ENCODE measurements at places on chromosomes 7 and 10.

DNA sequence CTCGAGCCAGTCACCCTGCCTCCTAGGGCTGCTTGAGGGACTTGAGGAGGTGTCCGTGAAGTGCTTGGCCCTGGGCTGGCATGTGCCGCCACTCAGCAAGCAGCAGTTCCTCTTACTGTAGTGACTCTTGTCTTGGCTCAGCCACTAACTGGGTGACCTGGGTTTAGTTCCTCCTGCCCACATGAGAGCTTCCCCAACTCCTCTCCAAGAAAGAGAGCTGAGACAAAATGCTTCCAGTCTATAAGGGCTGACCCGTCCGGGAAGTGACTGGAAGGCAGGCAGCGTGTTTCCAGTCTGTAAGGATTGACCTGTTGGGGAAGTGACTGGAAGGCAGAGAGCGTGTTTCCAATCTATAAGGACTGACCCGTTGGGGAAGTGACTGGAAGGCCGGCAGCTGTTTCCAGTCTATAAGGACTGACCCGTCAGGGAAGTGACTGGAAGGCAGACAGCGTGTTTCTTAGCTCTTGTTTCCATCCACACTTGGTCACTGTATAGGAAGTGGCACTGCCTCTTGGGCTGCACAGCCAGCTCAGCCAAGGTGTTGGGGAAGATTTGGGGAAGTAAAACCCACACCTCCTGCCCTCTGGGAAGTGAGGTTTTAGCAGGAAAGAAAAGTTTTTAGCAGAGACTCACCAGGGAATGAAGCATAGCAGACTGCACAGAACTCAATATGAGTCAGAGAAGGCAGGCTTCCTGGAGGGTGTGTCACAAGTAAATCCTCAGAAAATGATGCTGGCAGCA lies 53.3 kb upstream of the PPIF start:
- no peak for DNase-seq

GRCh38 chr7:150329331-150330120 lies 6.2 kb upstream of the ACTR3C start:
- DNase-seq: no peak

DNA sequence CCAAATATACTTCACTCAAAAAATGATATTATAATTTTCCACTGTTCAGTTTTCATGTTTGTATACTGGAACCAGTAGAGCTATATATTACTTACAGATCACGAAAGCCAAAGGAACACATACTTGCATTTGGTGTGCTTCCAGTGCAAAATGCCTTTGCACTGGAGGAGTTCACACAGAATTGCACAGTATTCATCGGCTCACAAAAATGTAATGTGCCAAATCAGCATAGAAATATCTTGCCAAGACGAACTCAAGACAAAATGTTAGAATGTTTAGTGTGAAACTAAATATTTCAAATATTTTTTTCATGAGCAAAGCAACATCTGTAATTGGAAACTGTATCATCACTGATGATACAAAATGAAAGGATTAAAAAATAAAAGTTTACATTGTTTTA lies 646.2 kb upstream of the SEMA3D start:
- DNase-seq: no peak

GRCh38 chr10:63273577-63273976 lies 140.4 kb downstream of the NRBF2 start:
- no peak for DNase-seq

DNA sequence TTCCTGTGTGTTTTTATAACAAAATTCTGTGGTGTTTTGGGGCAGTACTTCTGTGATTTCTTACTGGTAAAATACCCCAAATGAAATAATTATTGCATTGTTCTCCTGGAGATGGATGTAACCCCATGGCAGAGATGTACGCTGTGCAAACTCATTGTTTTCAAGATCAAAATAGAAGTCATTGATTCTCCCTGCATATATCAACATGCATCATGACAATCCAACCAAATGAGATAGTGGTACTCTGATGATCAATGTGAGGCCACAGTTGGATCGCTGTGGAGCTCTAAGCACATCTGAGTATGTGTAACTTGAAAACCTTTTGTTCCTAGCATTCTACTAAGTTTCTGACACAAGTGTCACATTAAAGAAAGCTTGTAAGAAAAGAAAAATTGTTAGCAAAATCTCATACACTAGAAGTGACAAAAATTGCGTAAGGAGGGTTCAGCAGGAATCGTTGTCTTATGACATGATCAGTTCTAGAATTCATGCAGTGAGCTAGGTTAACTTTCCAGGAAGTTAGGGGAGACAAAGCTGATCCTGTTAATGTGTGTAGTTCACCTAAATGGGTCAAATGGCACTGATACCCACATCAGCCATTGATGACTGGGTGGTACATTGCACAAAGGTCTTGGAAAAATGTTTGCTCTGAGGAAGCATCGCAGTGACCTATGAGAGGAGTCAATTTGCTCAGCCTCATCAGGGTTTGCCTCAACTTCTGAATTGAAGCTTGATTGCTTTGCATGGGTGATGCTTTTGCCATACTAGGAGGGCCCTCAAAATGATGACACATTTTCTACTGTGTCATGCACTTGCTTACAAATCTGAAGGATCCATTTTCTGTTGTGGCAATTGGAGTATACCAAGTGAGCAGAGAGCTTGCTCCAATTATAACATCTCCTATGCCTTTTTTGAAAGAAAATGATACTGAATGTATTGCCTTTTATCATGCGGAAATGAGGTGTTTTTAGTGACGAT lies 145.1 kb downstream of the PLXDC2 start:
- DNase-seq: no peak

GRCh38 chr7:120716307-120716706 lies 141.6 kb downstream of the TSPAN12 start:
- no peak for DNase-seq

GRCh38 chr7:140696680-140697446 lies at the start of gene NDUFB2:
Gene NDUFB2, plus strand, starts transcription at chr7:140696708. Its CDS starts 37 bp downstream, at chr7:140696745.
- DNase-seq: no peak

GRCh38 chr7:50266635-50267386 lies 37.7 kb upstream of the IKZF1 start:
- DNase-seq: peak; percentile 57

DNA sequence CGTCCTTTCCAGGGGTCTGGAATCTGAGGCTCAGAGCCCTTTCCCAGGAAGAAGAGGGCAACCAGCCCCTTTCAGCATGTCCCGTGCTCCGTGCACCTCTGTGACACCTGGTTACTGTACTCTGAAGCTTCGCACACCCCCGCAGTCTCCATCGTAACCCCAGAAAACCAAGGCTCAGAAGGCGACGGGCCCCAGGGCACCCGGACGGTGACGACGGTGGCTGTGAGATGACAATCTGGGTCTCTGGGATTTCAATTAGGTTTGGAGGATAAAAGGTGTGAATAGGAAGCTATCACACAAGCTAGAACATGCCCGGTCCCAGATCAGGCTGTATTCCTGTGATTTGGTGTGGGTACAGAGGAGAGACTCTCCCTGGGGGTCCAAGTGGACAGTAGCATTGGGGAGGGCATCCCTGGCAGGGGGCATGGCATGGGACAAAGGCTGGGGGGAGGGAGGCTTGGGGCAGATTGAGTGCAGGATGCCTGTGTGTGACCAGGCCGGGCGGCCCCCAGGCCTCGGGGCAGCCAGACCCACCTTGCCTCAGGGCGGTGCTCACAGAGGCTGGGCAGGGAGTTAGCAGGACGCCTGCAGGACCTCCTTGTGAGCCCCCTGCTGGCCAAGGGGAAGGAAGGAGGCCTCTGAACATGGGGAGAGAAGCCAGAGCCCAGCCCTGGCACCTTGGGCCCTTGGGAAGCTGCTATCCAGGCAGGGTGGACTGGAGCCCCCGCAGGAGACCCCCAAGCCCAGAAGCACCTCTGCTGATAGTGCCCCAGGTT lies 23.4 kb upstream of the PSMG3 start:
- DNase-seq: no peak

GRCh38 chr10:130160775-130161174 lies 24.6 kb downstream of the GLRX3 start:
- no peak for DNase-seq

- DNase-seq: no peak
Observed at GRCh38 chr10:10605551-10606081, 412.1 kb upstream of the CELF2 start.

- DNase-seq: no peak
Observed at GRCh38 chr7:81190997-81191768, 272.3 kb upstream of the SEMA3C start.

GRCh38 chr7:116776610-116777289 lies 85.6 kb upstream of the CAPZA2 start:
- DNase-seq: no peak

DNA sequence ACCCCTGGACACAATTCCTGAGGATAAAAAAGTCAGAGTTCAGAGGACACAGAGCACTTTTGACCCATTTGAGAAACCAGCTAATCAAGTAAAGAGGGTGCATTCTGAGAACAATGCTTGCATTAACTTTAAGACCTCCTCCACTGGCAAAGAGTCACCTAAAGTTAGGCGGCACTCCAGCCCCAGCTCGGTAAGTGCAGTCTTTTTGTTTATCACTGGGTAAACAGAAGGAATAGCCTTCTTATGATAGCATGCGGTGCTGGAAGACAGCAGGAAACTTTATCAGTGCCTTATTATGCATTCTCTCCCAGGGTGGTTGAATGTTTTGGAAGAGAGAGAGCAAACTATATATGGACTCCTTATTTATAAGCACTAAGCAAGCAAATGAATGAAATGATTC lies 130.5 kb downstream of the CDK14 start:
- no peak for DNase-seq

GRCh38 chr7:57437581-57437980 lies 12.4 kb upstream of the ZNF716 start:
- DNase-seq: no peak

GRCh38 chr7:31894308-31894707 lies 175.9 kb downstream of the PDE1C start:
- no peak for DNase-seq

GRCh38 chr7:150858236-150859197 lies 6.2 kb downstream of the AOC1 start:
- no peak for DNase-seq

DNA sequence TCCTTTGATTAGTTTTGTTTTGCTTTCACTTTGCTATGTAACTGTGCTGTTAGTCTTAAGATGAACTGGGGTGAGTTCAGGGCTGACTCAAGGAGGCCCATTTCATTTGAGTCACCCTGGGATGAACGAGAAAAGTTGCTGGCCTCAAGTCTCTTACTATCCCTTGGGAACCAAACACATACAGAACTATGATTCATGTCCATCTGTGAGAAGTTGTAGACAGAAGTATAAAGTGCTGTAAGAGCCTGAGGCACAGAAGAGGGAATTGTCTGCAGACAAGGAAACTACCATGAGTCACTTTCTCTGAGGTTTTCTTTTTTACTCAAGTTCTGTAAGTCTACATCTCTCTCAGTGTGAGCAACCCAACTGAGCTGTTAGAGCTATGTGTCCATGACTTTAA lies 179.8 kb upstream of the CSTF2T start:
- DNase-seq: no peak

- no peak for DNase-seq
Observed at GRCh38 chr7:1883031-1883761, 213.1 kb downstream of the ELFN1 start.

DNA sequence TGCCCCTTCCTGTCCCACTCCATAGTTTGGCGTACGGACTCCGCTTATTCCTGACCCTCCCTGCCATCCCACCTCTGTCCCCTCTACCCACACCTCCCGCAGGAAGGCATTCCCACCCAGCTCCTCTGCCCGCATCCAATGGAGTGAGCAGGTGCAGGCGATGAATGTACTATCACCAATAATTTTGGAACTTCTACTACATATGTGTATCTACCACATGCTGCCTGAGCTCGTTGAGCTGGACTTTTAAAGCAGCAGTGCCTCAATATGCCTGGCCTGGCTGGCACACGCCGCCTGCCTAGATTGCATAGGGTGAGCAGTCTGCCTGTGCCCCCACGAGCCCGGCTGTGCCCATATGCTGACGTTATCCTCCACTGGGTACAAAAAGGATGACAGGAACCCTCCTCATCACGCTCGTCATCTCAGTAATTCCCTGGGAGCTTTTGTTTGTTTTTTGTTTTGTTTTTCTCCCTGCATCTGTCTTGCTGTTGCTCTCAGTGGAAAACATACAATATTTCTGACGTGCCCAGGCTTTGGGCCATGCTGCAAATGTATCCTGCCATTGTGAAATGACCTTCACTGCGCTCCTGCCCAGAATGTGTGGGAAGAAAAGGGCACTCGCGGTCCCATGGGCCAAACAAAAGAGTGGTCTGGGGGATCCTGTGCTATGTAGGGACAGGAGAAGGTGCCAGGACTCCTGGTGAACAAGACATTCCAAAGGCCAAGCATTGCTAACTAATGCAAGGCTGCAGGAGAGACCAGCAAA lies 302.8 kb downstream of the PTPRN2 start:
- DNase-seq: no peak

DNA sequence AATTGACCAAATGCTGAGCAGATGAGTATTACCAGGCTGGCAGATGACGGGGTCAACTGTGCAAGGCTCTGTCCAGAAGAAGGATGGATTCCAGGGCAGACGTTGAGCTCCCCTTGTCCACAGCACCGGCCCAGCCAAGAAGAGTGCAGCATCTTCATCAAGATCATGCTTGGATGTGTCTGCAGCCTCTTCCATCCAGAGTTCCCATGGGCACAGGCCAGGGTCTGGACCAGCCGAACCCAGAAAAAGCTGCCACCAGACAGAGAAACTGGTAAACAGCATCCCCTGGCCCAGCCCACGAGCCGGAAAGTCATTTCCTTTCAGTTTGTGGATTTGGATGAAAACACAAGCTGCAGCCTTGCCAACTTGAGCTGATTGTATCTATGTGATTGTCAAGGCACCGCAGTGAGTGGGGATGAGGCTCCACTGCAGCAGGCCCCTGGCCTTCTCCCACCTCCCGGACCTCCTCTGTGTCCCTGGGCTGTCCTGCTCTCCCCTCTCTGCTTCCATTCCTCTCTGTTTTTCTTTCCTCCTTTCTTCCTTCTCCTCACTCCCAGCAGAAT lies 321.8 kb downstream of the TCERG1L start:
- no peak for DNase-seq

- DNase-seq: no peak
Observed at GRCh38 chr10:120555842-120556532, 99.0 kb downstream of the PLPP4 start.

DNA sequence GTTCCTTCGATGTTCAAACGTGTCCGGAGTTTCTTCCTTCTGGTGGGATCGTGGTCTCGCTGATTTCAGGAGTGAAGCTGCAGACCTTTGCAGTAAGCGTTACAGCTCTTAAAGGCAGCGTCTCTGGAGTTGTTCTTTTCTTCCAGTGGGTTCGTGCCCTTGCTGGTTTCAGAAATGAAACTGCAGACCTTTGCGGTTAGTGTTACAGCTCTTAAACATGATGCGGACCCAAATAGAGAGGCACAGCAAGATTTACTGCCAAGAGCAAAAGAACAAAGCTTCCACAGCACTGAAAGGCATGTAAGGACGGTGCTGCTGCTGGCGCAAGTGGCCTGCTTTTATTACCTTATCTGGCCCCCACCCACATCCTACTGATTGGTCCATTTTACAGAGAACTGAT lies 931.4 kb downstream of the IPMK start:
- no peak for DNase-seq

- no peak for DNase-seq
Observed at GRCh38 chr10:47030191-47030703, 119.0 kb downstream of the PTPN20 start.

- DNase-seq: no peak
Observed at GRCh38 chr10:7133278-7133677, 277.6 kb downstream of the SFMBT2 start.
